Stimulated activated CD4-positive, alpha-beta T cell treated with anti-CD3 and anti-CD28 coated beads, TNF-alpha, amount 100 ng/mL, for 48 hours (primary cell): ENCODE measurements at places on chromosomes 4 and X.

DNA sequence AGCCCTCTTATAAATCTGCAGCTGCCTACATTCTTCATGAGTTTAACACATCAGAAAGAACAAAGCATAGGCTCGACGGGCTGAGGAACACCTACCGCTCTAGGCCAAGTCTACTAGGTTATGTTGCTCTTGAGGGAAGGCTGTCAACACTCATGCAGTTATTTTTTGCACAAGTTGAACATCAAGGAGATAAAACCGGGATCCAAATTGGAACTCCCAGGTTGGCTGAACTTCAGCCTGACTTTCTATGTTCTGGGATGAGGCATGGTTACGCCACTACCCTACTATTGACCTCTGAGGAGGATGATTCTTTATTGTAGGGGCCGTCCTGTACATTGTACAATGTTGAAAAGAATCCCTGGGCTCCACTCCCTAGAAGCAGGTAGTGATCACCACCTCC lies 37.3 kb upstream of the ARSH start:
- DNase-seq = no peak

- DNase-seq = no peak
These were observed 448.1 kb downstream of the PDGFC start for GRCh38 chr4:156523492-156523891.

DNA sequence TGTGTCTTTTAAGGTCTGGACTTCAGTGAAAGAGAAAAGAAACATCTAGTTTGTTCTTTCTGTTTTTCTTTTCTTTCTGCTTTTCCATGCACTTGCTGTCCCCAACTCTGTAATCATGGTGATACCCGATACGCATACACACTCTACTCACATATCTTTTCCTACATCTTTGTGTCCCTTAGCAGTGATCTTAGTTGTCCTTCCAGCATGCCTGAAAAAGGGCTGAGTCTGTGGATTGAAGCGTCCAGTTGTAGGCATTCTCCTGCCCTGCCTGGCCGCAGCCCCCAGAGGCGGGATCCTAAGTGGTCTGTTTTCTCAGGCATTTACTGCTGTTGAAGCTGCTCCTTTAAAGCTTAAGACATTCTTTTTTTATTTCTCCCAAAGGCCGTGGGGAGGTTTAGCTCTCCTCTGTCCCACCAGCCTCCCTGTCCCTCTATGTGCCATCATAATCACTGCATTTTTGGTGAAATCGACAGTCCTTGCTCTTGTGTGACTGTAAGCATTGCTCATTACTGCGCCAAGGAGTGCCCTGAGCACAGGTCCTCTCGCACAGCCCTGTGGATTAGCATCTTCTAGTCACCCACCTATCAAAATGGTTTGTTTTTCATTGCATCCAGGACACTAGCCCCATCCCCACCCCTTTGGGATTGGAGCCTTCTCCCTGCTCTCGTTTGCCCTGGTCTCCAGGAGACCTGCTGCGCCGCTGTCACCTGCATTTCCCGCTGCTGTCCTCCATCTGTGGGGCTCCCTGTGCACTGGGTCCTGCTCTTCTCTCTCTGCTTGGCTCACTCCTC lies 4.4 kb downstream of the RGS12 start:
- DNase-seq = no peak

- no peak for DNase-seq
These were observed 5.5 kb downstream of the L1CAM start for GRCh38 chrX:153880440-153880815.

DNA sequence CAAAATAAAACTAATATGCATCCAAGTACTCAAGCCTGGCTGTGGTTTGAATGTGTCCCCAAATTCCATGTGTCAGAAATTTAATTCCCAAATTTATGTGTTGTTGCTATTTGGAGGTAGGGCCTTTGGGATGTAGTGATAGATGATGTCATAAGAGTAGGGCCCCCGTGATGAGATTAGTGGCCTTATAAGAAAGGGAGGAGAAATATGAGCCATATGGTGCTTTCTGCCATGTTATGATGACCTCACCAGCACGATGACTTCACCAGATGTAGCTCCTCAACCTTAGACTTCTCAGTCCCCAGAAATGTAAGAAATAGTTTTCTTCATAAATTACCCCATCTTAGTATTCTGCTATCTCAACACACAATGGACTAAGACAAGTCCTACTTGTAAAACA lies 2264.0 kb downstream of the ARAP2 start:
- DNase-seq = no peak

DNA sequence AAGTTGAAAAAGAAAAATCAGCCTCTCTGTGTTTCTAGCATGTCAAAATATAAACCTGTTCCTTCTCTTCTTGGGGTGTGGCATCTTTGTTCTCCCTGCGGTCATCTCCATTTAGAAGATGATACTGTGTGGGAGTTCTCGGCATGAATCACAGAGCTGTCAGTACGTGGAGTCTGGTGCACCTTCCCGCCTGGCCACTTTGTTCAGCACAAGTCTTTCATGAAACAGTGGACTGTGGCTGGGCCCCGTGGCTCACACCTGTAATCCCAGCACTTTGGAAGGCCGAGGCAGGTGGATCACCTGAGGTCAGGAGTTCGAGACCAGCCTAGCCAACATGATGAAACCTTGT lies 166.5 kb downstream of the MAML3 start:
- DNase-seq = no peak

GRCh38 chr4:72366601-72367000 lies 202.4 kb downstream of the ADAMTS3 start:
- DNase-seq = no peak

- no peak for DNase-seq
These were observed 87.7 kb downstream of the CPEB2 start for GRCh38 chr4:15089979-15090378.

DNA sequence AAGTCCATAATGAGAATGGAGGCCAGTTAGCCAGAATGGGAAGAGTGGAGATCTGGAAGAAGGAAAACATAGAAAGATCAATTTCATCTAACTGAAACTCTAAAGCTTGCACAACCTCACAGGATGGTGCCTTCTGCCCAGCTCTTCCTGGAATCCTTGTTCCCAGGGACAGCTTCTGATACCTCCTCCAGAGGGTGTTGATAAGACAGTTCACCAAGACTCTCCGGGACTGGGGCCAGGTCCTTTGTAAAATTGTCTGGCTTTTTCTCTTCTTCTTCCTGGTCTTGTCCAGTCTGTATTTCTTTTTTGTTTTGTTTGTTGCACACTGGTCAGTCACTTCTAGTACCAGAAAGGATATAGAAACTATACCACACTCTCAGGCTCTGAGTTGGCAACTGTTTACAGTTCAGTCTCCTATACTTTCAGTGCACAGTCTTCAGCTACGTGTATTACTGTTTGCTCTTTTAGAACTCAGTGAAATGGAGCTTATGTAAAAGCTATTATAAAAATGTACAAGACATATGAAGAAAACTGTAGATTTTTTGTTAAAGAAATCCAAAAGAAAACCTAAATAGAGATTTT lies 142.8 kb upstream of the RPL34 start:
- DNase-seq = no peak

GRCh38 chr4:99875071-99875470 lies 19.2 kb downstream of the LAMTOR3 start:
- DNase-seq = no peak

DNA sequence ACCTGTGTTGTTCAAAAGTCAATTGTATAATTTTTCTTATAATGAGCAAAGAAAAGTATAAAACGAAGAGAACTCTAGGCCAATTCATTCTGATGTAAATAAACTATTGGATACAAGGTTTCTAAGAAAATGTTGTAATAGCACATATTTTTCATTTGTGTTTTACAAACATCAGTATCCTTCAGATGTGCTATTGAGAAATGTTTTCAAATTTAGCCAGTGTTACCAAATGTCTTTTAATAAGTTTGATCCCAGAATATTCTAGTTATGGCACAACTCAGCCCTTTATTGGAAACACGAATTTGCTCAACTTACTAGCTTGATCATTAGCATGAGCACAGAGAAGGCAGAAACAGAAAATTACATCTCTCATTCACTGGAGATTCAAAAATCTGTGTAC lies 319.3 kb downstream of the IL15 start:
- DNase-seq = no peak

DNA sequence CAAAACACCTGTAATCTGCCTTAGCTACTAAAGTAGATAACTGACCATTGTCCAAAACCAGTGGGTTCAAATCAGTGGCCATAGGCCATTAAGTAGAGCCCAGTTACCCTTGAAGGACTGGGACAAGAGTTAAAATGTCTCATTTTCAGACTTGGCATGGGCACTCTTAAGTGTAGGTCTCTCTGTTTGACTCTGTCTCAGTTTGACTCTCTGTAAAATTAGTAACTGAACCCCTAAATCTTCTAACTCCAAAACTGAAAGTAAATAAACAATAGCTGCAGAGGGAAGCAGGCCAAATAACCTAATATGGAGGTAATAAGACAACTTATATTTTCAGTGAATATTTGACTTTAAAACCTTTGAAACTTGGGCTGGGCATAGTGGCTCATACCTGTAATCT lies 89.1 kb downstream of the SLC16A2 start:
- DNase-seq = no peak
